T47D (cell line): ENCODE measurements at places on chromosomes 13 and 19.

DNA sequence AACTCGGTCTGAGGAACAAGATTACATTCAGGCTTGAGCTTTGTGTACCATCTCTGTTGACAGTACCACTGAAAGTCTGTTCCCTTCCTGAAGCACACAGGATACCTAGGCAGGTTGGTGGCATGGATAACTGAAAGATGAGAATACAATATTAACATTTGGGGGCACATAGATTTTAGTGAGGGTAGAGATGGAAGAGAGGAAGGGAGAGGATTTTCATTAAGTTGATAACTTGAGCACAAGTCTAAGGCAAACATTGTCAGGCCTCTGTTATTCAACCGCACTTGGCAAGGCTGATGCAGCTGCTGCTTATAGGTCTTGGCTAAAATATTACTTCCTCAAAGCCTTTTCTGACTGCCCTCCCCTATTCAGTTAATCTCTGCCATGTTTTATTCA, 10.9 kb downstream of the MIR17HG start:
- DNase-seq: no peak

DNA sequence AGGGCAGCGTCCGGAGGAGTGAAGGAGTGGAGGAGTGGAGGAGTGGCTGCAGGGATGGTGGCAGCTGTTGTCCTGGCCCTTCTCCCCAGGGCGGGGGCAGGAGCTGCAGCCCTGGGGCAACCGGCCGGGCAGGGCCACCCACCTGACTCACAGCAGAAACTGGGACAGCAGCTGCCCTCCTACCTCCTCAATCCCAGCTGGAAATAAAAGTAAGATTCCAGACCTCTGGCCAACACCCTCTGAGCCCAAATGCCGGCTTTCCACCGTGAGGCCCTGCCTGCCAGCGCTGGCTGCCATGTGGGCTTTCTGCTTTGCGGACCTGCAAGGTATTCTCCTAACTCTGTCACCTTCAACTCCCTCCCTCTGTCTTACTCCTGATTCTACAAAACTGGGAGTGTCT, 3.3 kb upstream of the CLPP start:
- DNase-seq: no peak

DNA sequence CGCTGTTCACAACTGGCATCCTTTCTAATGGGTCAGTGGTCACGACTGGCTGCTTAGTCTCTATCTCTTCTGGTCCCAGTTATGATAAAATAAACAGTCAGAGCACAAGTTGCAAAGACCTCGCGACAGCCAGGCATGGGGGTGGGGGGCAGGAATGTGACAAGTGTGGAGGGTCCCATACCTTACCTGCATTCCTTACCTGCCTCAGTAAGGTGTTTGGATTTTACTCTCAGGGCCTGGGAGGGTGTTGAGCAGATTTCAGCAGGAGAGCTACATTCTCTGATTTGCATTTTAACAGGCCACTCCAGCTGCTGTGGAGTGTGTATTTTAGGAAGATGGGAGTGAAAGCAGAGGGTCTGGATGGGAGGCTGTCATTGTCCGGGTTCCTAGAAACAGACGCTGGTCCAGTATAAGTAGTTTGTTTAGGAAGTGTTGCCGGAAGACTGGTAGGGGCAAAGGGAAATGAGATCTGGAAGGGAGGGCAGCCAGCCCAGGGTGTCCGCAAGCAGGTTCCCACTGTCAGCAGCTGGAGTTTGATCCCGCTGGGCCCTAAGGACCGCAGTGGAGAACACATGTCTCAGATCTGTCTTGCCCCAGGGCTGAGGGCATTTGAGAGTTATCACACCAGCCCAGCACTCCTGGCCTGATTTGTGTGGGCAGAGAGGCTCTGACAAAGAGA, 920.0 kb downstream of the UQCRFS1 start:
- no peak for DNase-seq

- DNase-seq: no peak
Measured at GRCh38 chr13:35916146-35916545, 215.0 kb downstream of the DCLK1 start.

GRCh38 chr19:13463296-13463695, 43.0 kb downstream of the CACNA1A start:
- peak; percentile 66 for DNase-seq

DNA sequence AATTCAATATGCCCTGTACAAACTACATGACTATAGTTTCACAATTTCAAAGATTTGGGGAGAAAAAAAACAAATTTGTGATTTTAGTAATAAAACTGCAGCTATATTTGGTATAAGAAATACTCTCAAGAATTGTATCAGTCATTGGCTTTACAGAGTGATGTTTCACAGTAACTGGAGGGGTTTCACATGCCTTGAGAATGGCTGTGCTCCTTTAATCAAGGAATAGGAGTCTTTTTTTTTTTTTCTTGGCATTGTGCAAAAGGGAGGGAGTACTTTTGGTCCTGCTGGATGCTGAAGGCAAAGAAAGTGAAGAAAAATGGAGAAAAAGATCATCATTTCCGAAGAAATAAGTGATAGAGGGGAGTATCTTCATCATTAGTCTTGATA, 6.8 kb downstream of the ZNF507 start:
- no peak for DNase-seq

DNA sequence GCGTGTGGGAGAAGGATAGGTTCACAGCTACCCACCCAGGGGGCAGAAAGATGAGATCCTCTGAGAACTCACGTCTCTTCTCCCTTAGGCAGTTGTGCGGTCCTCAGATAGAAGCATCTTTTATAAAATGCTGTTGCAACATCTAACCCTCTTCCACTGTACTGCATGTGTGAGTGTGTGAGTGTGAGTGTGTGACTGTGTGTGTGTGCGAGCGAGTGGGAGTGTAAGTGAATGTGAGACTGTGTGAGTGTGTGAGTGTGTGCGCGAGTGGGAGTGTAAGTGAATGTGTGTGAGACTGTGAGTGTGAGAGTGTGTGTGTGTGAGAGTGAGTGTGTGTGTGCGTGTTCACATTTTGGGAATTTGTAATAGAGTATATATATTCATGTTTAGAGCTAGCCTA, 55.6 kb upstream of the F7 start:
- DNase-seq: no peak

- DNase-seq: no peak
Measured at GRCh38 chr19:571566-571974, 826 bp upstream of the BSG start.

GRCh38 chr19:6181119-6181518, 45.7 kb downstream of the ACSBG2 start:
- DNase-seq: no peak

DNA sequence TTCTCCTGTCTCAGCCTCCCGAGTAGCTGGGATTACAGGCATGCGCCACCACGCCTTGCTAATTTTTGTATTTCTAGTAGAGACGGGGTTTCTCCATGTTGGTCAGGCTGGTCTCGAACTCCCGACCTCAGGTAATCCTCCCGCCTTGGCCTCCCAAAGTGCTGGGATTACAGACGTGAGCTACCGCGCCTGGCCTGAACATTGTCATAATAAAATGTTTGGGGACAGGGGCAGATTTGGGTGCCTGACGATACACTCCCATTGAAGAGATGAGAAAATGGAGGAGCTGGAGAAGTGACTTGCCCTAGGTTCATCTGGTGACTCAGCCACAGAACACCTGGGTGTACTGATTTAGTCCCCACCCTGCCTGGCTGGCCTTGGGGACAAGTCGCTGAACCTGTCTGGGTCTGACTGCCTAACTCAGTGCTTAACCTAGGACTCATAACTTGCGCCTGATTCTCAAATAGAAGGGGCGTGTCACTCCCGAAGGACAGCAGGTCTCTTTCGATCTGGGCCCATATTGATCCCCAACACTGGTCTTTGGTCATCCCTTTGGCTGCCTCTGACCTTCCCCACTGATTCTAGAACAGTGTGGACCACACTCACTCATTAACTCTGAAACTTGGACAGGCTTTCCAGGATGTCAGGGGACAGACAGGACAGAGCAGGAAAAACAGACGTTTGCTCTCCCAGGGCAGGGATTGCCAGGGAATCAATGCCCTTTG, 7.6 kb upstream of the BICRA start:
- no peak for DNase-seq

DNA sequence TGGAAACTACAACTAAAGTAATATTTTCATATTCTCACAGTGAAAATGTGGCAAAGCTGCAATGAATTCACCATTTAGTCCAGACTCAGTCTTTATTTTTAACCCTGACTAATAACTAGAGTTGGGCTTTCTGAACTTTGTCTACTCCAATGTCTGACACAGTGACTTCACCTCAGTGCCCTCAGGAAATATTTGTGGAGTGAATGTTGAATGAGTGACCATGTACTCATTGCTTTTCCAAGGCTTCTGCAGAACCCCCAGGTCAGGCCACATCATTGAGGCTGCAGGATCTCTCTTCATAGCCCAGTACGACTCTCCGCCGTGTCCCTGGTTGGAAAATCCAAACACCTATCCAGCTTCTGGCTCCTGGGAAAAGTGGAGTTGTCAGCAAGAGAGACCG, 1.8 kb downstream of the ZNF175 start:
- no peak for DNase-seq

DNA sequence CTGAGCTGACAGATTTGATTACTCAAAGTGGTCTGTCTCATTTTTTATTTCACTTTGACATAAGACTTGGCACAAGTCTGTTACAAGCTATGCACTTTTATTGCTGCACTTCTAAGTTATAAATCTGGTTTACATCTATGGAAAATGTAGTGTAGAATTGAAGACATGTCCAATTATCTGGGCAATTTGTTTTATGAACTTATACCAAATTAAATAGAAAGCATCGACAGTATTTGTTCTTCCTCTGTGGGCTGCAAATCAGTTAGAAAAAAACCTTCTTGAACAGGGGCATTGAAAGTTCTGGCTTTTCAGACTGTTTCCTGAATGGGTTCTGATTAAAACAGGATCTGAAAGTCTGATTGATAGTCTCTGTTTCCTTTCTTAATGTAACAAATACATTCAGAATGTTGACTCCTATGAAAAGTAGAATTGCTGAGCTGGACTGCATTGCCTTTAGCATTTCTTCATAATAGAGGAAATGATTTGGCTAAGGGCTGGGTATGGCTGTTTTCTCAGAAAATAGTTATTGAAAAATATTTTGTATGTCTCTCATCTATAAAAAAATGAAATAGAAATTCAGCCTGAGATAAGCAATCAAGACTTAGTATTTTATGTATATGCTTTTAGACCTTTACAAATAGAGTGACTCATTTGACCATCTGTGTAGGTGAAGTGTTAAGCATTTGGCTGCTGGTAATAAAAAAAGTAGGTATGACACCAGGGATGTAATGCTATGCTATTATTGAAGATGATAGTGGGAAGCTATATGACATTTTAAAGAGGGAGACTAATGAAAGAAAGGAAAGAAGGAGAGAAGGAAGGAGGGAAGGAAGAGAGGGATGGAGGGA, 210.9 kb upstream of the SPRY2 start:
- DNase-seq: no peak
